ENCODE measurements at places on chromosomes 5 and 9.

- no peak for DNase-seq
Measured at GRCh38 chr5:175471628-175472027, 6.7 kb upstream of the SFXN1 start.

DNA sequence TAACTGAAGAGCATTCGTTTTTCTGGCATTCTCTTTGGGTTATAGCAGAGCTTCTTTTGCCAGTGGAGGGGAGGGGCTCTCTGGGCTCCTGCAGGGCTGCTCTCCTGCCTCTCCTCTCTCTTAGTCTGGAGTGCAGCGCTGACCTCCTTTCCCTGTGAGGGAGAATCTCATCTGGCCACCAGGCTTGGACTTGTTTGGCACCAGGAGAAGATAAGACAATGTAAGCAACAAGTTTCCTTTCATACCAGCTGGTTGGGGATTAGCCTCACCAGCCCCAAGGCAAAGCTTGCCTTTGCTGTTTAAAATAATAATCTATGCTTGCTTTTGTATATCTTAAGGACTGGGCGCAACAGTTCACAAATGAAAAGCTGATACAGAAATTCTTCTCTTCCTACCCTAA lies 196.4 kb downstream of the TLE4 start:
- DNase-seq = no peak

DNA sequence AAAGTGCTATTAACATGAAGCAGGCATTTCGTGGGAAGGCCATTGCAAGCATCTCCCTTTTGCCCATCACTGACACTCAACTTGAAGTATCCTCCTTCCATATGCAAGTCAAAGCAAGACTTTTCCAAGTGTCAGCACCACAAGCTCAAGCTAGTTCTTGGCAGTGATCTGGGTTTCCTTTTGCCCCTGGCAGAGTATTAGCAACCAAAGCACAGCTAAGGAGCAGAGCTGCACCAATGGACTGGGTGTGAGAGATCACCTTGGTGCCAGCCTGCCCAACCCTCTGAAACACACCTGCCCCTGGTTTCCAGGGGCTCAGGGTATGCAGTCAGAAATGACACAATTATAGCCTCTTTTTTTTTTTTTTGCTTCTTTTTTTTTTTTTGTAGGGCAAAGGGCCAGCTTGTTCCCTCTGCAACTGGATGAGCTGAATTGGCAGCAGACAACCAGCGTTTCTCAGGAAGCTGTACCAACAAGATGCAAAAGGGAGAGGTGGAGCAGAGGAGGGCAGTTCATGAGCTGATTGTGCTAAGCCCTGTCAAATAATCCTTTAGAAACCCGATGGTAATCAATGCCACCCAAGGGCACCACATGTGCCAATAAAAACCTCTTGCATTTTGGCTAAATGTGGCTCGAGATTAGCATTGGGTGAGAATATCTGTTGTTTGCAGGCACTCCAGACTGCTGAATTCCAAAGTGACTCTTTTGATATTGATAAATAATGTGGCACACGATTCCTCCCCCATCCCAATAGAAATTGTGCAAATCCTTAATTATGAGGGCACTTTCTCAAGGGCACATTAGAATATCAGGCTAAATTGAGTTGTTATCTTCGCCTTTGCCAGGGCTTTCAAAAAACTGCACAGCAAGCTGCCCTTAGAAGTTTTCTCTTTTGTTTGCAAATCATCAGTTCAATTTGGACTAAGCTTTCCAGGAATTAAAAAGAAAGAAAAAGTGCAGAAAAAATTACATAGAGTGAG lies 192.4 kb downstream of the GAS1 start:
- DNase-seq = no peak

GRCh38 chr5:27328480-27328879 lies 290.1 kb upstream of the CDH9 start:
- DNase-seq = no peak

- no peak for DNase-seq
Measured at GRCh38 chr5:40813698-40814281, 15.6 kb upstream of the PRKAA1 start.

DNA sequence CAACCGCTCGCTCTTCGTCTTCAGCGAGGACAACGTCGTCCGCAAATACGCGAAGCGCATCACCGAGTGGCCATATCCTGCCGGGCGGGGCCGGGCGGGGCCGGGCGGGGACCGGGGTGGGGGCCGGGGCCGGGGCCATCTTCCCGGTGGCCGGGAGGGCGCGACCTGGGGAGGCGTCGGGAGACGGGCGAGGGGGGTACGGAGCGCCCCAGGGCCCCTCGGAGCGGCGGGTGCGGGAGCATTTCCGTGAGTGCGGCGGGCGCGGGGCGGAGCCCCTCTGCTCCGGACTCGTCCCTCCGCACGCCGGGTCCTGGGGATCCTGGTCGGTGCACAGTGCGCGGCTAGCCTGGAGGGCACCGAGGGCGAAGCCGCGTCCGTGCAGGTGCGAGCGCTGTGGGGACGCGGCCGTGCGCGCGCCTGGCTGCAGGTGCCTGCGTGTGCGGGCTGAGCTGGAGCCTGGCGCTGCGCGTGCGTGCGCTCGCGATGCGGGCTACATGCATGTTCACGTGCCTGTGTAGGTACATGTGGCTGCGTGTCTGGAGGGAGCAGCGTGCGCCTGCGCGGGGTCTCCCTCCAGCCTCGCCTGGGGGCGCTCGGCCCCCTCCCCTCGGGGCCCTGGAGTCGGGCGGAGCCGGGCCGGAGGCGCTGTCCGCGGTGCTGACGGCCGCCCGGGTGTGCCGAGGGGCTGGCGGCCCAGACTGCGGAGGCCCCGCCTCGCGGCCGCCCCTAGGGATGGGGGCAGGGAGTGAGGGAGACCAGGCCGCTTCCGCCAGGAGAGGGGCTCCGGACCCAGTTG lies 762 bp downstream of the CACNA1B start:
- DNase-seq = peak; percentile 11

DNA sequence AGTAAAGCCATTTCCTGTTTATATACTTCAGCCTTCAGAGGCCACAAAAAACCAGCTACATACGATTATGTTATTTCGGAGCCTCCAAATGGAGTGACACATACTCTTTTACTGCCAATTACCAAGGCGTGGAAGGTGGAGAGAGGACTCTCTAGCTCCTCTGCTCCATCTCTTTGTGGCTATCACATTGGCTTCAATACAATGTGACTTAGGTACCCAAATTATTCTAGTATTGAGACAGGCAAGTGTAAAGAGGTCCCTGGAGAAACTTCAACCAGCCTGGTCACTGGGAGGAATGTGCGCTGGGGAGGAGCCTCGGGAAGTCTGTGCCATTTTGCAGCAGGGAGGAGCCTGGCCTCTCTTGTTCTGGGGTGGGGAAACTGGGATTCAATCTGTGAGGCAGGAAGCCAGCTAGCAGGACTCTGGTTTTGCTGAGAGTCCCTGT lies 85.8 kb upstream of the TAS2R1 start:
- no peak for DNase-seq

GRCh38 chr5:133639850-133640528 lies 27.6 kb upstream of the FSTL4 start:
- no peak for DNase-seq

- no peak for DNase-seq
Measured at GRCh38 chr5:5140479-5141338, 579 bp downstream of the ADAMTS16 start.

DNA sequence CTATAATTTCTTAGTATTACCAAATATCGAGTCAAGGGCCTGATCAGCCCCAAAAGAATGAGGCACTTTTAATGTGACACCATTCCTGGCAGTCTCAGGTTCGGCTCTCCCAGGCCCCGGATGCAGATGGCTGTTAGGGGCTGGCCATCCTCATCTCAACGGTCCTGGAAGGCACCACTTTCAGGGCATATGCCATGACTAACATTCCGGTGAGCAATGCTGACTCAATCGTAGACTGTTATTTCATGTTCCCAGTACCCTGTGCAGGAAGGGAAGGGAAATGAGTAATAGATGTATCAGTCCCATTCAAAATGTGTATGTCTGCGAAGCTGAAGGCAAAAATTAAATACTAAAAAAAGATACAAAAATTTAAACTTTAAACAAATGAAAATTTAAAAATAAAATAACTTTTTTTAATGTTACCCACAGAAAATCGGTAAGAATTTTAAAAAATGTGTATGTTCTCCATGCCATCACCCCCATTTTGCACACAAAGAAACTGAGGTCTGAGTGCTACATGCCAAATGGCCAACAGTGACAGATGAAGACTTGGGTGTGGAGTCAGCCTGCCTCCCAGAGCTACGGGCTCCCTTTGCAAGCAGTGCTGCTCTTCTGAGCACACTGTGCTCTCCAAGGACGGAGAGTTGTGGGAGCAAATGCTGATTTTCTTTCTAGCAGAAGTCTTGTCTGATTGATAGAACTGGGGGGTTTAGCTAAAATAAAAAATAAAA lies 79.0 kb downstream of the GLDC start:
- no peak for DNase-seq

DNA sequence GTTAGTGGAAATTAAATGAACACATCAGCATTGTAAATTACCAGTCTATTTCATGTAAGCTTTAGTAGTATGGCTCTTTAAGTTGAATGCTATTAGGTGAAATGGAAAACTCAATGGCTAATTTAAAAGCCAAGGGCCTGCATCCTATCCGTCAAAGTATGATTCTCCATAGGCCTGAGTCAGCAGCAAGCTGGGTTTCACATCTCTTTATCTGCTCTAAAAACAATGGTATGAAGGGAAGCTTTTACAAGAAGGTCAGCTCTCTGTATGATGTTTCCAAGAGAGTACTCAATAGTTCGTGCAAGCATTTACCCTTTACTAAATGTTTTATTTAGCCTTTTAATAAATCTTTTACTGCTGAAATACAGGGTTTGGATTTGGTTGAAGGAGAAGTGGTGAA lies 62.8 kb downstream of the MAP1B start:
- no peak for DNase-seq

DNA sequence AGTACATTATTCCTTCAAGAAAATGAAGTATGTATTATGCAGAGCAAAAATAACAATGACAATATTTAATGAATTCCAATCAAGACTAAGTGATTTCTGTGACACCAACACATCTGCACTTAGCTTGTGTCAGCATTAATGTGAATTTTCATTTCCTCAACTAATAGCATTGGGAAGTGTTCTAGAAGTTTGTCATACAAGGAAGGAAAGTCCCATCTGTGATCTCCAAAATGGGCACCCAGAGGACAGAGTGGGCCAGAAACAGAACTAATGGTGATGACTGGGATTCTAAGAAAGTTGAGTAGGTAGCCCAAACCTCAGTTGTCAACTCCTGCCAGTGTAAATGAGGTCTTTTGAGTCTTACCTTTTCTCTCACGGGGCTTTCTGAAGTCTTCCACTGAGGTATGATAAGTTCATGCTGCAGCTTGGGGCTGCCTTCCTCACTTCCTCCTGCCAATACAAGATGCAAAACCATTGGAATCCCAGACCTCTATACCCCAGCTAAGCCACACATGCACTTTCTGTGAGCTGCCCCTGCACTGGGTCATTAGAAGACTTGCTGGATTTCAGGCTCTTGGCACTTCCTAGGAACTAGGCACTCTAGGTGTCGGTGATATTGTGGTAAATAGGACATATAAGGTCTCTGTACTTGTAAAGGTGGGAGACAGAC lies 4.9 kb downstream of the ADAM19 start:
- DNase-seq = no peak

GRCh38 chr9:2726650-2727340 lies 9.5 kb downstream of the KCNV2 start:
- DNase-seq = no peak

- DNase-seq = no peak
Measured at GRCh38 chr5:87069974-87070608, 197.6 kb upstream of the RASA1 start.

DNA sequence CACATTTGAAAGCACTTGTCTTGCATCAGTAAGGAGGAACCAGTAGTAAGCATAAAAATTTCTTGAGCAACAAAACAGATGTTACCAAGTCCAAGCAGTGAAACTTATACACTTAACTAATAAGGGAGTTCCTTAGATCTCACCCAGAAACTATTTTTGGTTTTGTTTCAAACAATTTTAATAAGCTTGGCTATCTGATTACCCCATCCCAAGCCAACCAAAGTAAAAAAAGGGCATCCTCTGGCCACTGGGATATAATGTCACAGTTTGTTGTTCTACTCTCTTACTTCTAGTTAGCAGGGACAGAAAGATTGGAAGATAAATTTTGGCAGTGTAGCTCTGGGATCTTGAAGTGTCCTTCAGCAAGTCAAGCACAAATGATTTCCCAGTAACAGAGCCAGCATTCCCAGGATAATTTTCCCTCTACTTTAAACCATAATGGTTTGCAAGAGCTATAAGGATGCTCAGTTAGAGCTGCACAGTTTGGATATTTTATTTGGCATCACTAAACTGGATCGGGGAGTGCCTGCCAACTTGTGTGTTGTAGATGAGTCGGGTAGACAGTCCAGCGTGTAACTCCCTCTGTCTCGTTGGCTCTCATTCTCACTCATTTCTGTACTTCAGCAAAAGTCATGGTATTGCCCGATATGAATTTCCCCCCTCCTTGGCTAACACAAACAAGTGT lies 161.9 kb upstream of the HMHB1 start:
- no peak for DNase-seq

DNA sequence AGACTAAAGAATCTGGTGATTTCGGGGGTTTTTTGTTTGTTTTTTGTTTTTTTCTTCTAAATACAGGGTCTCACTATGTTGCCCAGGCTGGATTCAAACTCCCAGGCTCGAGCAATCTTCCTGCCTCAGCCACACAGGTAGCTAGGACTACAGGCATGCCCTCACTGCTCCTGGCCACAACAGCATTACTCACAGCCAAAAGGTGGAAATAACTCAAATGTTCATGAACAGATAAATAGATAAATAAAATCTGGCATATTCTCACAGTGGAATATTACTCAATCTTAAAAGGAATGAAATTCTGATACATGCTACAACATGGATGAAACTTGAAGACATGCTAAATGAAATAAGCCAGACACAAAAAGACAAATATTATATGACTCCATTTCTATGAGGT lies 19.8 kb upstream of the RAD23B start:
- DNase-seq = no peak

- DNase-seq = no peak
Measured at GRCh38 chr5:149216496-149216895, 55.2 kb upstream of the AFAP1L1 start.

- no peak for DNase-seq
Measured at GRCh38 chr9:131289301-131290035, at the start of gene PLPP7. Gene PLPP7 (plus strand): TSS chr9:131289723. CDS start chr9:131289998, 275 bp downstream.

- no peak for DNase-seq
Measured at GRCh38 chr5:132003982-132004381, 7.5 kb downstream of the ACSL6 start.

DNA sequence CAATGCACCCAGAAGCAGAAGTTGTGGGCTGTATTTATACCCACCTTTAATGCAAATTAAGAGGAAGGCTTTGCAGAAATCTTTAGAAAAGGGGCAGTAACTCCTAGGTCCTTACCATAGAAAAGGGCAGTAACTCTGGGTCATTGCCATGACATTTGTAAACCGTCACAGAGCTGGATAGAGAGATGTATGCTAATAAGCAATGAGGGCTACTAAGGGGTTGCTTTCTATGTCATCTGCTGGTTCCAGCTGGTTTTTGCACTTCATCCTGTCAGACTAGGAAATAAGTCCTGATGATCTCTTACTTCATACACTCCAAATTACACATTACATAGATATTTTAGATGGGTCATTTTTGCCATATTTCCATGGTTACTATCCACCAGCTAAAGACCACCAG lies 299.1 kb upstream of the TYRP1 start:
- DNase-seq = no peak
